ENCODE measurements at places on chromosomes 2 and 18.

GRCh38 chr2:181992776-181993175 lies 7.1 kb downstream of the PPP1R1C start:
- no peak for DNase-seq

- DNase-seq = no peak
Measured at GRCh38 chr2:80151651-80152050, 152.9 kb downstream of the LRRTM1 start.

DNA sequence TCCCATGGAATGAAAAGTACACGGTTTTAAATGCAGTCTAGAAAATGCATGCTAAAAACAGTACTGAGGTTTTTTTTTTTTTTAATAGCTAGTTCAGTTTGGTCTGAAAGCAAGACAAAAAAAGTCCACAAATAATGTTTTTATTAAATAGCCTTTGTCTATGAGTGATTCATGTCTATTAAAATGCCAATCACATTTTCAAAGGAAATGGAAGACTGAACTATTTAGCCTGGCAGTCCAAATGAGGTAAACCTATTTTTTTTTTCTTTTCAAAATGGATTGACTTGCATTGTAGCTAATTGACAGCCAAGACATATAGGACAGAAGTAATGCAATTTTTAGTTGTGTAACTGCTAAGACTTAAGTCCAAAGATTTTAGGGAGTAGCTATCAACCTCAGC lies 90.3 kb downstream of the LRP1B start:
- no peak for DNase-seq

- DNase-seq = no peak
Measured at GRCh38 chr2:205293559-205293958, 388.7 kb upstream of the NRP2 start.

All from esophagus squamous epithelium (tissue), 5 donors.